Gastrocnemius medialis (tissue), 4 donors: ENCODE measurements at places on chromosomes 11 and 22.
A peak's percentile ranks its signal among the peaks of the same experiment; 100 is the strongest.

DNA sequence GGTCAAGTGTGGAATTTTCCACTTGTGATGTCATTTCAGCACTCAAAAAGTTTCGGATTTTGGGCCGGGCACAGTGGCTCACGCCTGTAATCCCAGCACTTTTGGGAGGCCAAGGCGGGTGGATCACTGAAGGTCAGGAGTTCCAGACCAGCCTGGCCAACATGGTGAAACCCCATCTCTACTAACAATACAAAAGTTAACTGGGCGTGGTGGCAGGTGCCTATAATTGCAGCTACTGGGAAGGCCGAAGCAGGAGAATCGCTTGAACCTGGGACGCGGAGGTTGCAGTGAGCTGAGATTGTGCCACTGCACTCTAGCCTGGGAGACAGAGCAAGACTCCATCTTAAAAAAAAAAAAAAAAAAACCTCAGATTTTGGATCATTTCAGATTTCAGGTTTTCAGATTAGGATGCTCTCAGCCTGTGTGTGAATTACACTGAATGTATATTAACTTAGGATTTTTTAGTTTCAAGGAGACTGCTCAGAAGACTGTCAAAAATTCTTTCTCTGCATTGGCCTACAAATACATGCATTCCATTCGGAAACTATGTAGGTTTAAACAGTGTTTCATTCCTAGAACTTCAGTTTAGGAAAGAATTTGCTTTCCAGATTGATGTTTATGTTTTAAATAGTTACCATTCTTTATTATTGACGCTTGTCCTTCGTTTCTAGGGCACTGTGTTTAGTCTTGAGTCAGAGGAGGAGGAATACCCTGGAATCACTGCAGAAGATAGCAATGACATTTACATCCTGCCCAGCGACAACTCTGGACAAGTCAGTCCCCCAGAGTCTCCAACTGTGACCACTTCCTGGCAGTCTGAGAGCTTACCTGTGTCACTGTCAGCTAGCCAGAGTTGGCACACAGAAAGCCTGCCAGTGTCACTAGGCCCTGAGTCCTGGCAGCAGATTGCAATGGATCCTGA is 48.0 kb downstream of the BID start:
- no peaks in the 10 kb centered on the region for H3K27me3 ChIP-seq
- no peak overlapping the region for H3K4me3 ChIP-seq
- no peak for DNase-seq
- H3K27ac ChIP-seq, result peak overlapping the region; percentile 84
- peaks cover 48% of the 10 kb centered on the region for H3K36me3 ChIP-seq

- no peaks in the 10 kb centered on the region for H3K27me3 ChIP-seq
- no peak overlapping the region for H3K4me3 ChIP-seq
- H3K27ac ChIP-seq, result no peak overlapping the region
- no peaks in the 10 kb centered on the region for H3K36me3 ChIP-seq
Measured at GRCh38 chr11:108886660-108887009, 221.8 kb downstream of the DDX10 start.

- H3K27ac ChIP-seq, result no peak overlapping the region
- no peaks in the 10 kb centered on the region for H3K36me3 ChIP-seq
- H3K4me1 ChIP-seq, result no peaks in the 10 kb centered on the region
- no peak for DNase-seq
- no peak overlapping the region for H3K4me3 ChIP-seq
Measured at GRCh38 chr11:135001581-135001980, 589.5 kb upstream of the B3GAT1 start.

DNA sequence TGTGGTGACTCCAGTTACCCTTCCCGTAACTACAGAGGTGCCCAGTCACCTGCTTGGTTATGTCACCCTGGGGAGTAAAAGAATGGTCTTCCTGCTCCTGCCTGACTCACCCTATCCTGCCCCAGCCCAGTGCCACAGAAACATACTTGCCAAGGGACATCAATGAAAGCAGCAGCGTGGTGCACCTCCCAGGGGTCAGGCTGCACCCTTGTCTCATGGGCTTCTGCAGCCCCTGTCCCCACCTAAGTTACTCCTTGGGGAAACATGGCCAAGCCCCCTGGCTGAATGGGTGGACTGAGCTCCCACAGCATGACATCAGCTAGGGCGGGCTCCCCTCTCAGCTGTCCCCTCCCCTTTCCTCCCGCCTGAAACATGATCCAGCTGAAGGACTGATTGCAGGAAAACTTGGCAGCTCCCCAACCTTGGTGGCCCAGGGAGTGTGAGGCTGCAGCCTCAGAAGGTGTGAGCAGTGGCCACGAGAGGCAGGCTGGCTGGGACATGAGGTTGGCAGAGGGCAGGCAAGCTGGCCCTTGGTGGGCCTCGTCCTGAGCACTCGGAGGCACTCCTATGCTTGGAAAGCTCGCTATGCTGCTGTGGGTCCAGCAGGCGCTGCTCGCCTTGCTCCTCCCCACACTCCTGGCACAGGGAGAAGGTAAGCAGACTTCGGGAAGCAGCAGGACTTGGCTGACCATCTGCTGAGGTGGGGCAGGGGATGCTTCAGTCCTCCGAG is at the start of gene HTR3A:
TSS of gene HTR3A (plus strand) at position 368 of the 730 bp plus-strand sequence. CDS start at position 586, 218 bp downstream.
- H3K4me1 ChIP-seq, result peaks cover 5% of the 10 kb centered on the region
- H3K4me3 ChIP-seq, result no peak within 1 kb of the TSS
- H3K27ac ChIP-seq, result no peak within 1 kb of the TSS
- H3K36me3 ChIP-seq, result no peaks in the 10 kb centered on the region
- peak; percentile 71 for DNase-seq

DNA sequence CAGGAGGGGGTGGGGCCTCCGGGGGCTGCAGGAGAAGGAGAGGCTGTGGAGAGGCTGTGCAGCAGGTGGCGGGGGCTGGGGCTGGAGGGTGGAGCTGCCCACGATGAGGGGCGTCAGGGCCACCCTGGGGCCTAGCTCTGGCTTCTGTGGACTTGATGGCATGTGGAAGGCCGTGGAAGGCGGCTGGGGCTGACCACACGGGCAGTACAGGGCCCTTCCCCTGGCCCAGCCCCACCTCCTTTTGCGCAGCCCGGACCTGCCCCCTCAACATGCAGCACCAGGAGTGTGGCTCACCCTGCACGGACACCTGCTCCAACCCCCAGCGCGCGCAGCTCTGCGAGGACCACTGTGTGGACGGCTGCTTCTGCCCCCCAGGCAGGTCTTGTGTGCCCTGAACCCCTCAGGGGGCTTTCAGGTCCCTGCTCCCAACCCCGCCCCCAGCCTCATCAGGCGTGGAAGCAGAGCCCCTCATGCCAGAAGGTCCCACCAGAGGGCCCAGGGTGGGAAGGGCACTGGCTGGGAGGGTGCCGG is 6.1 kb downstream of the MUC5B start:
- no peaks in the 10 kb centered on the region for H3K36me3 ChIP-seq
- H3K4me3 ChIP-seq, result no peak overlapping the region
- no peaks in the 10 kb centered on the region for H3K4me1 ChIP-seq

DNA sequence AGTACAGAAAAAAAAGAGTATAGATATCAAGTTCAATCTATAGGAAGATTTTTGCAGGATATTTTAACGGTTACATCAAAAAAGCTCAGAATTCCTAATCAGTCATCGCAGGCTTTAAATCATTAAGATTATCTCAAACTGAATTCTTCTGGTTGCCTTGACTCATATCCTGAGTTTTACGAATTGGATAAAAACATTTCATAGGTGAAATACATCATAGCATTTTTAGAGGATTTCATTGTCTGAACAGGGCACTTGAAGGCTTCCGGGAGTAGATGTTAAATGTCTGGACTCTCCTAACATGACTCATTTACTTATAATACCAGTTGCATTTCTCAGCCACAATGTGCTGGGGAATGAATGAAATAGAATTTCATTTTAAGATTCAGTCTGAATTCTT is 2216.6 kb upstream of the RAG2 start:
- no peaks in the 10 kb centered on the region for H3K27me3 ChIP-seq
- H3K36me3 ChIP-seq, result no peaks in the 10 kb centered on the region
- no peak for DNase-seq

GRCh38 chr11:69904974-69905535 is 85.8 kb upstream of the FGF3 start:
- no peak overlapping the region for H3K27ac ChIP-seq
- H3K4me3 ChIP-seq, result no peak overlapping the region
- H3K4me1 ChIP-seq, result peaks cover 3% of the 10 kb centered on the region
- H3K36me3 ChIP-seq, result no peaks in the 10 kb centered on the region
- H3K27me3 ChIP-seq, result peaks cover 16% of the 10 kb centered on the region

DNA sequence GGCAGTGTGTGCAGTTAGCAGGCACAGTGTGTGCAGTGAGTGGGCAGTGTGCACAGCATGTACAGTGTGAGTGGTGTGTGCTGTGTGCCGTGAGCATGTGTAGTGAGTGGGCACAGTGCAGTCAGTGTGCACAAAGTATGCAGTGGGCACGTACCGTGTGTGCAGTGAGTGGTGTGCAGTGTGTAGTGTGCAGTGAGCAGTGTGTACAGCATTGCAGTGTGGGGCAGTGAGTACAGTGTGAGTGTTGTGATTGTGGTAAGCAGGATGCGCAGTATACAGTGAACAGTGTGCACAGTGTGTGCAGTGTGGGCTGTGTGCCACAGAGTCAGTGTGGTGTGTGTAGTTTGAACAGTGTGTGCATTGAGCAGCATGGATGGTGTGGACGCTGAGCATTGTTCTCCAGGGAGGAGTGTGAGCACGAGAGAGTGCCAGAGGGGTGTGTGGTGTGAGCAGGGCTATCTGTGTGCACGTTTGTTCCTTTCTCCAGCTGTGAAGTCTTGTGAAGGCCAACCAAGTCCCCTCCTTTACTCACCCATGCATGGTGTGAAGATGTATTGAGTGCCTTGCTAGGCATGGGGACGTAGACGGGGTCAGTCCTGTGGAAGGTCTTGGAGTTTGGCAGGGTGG is 3.0 kb downstream of the SHANK3 start:
- H3K27me3 ChIP-seq, result peaks cover 15% of the 10 kb centered on the region
- H3K4me1 ChIP-seq, result no peaks in the 10 kb centered on the region
- H3K4me3 ChIP-seq, result peak overlapping the region; percentile 42
- H3K27ac ChIP-seq, result no peak overlapping the region
- no peak for DNase-seq

GRCh38 chr11:67120881-67121710 is 2.0 kb downstream of the KDM2A start:
- H3K4me3 ChIP-seq, result peak overlapping the region; percentile 69
- peak; percentile 35 for DNase-seq
- no peaks in the 10 kb centered on the region for H3K27me3 ChIP-seq
- peaks cover 27% of the 10 kb centered on the region for H3K4me1 ChIP-seq

DNA sequence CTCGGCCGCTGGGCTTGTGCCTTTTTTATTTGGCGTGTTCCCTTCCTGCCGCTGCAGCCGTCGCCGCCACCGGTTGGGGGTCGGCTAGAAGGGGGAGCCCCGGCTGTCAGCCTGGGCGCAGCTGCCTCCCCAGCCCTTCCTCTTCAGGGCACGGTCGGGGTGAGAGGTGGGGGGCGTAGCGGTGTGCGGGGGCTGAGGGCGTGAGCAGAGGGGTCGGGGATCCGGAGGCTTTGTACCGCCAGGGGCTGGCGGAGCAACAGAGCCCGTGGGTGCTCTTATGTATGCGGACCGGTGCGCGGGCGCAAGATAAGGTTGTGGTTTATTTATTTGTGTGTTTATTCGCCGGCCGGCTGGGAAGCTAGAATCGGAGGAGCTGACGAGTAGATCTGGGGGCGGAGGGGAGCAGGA is 477 bp downstream of the ZBTB16 start:
- H3K36me3 ChIP-seq, result no peaks in the 10 kb centered on the region
- H3K4me1 ChIP-seq, result peaks cover 58% of the 10 kb centered on the region
- no peaks in the 10 kb centered on the region for H3K27me3 ChIP-seq
- peak overlapping the region; percentile 97 for H3K27ac ChIP-seq
- peak; percentile 42 for DNase-seq

DNA sequence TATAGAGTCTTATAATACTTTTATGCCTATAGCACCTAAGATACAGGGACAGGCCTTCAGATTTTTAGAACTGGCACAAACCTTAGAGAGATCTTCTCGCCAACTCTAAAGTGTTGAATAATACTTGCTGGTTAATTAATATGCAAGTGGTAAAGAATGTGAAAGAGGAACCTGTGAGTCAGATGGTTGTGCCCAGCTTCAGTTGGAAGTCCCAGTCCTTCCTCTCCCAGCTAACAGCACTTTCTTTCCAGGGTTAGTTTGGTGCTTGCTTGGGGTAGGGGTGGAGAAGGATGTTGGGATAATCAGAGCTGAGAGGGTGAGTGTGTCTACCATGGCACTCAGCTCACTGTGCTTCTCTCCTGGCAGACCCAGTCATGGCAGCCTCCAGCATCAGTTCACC is 4.9 kb upstream of the TMEM132A start:
- peaks cover 53% of the 10 kb centered on the region for H3K4me1 ChIP-seq
- no peaks in the 10 kb centered on the region for H3K27me3 ChIP-seq
- DNase-seq, result peak; percentile 5
- no peak overlapping the region for H3K4me3 ChIP-seq

- DNase-seq, result no peak
- H3K27me3 ChIP-seq, result peaks cover 18% of the 10 kb centered on the region
- no peaks in the 10 kb centered on the region for H3K36me3 ChIP-seq
- no peak overlapping the region for H3K27ac ChIP-seq
- no peaks in the 10 kb centered on the region for H3K4me1 ChIP-seq
- no peak overlapping the region for H3K4me3 ChIP-seq
Measured at GRCh38 chr11:6657346-6657745, 1.7 kb upstream of the DCHS1 start.

DNA sequence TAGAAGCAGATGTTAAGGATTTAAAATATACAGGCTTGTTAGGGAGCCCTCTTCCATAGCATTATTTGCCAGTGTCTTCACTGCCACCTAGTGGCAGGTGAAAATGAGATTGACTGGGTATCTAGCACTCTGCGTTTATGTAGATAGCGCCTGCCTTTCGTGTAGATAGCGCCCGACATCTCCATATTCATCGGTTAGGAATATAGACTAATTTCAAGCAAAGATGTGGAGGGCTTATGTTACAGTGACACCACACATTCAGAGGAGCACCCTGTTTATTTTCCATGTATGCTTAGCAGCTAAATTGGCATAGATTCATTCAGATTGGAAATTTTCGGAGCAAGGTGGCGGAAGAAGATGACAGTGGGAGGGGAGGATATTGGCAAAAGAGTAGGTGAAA is 72.0 kb downstream of the SLC5A12 start:
- peak; percentile 12 for DNase-seq
- H3K4me3 ChIP-seq, result no peak overlapping the region
- H3K36me3 ChIP-seq, result no peaks in the 10 kb centered on the region
- no peak overlapping the region for H3K27ac ChIP-seq
- no peaks in the 10 kb centered on the region for H3K27me3 ChIP-seq
- H3K4me1 ChIP-seq, result no peaks in the 10 kb centered on the region

DNA sequence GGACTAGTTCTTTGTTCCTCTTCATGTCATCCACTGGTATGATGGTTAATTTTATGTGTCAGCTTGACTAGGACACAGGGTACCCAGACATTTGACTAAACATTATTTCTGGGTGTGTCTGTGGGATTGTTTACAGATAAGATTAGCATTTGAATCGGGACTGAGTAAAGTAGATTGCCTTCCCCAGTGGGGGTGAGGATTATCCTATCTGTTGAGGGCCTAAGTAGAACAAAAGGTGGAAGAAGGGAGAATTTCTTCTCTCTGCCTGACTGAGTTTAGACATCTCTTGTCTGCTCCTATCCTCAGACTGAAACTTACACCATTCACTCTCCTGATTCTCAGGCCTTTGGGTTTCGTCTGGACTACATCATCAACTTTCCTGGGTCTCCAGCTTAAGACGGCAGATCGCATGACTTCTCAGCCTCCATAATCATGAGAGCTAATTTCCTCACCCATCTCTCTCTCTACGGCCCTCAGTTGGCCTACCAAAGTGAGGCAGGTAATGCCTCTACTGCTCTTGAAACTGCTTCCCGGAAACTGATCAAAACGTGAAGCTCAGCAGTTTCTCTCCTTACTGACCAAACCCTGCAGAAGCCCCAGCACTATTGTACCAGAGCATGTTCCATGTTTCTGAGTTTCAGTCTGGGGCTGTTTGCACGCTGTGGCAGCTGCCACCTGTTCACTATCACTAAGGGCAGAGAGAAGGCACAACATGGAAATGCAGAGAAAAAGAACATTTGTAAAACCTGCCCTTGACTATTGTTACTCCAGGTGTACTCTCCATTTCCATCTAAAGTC is 95.4 kb downstream of the NXPE2 start:
- H3K27me3 ChIP-seq, result no peaks in the 10 kb centered on the region
- no peak overlapping the region for H3K4me3 ChIP-seq
- H3K36me3 ChIP-seq, result no peaks in the 10 kb centered on the region
- H3K27ac ChIP-seq, result no peak overlapping the region
- H3K4me1 ChIP-seq, result no peaks in the 10 kb centered on the region
- no peak for DNase-seq
